ENCODE measurements at places on chromosomes 7 and 10.
A peak's percentile ranks its signal among the peaks of the same experiment; 100 is the strongest.

DNA sequence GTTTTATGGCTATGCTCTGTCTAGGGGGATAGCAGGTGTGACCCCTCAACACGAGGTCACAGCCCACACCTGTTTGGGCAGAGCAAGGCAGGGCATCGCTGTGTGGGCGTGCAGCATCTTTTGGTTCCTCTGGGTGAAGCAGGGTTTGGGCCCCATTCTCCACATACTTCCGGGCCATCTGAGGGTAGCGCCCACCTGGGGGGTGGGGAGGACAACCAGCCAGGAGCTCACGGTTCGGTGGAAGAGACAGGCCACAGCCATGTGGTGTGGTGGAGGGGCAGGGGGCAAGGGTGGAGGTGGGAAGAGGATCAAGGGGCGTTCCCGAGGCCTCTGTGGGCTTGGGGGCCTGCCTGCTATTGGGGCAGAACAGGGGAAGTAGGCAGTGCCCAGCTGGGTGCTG, 2.4 kb downstream of the SH2B2 start:
- no peak for ATAC-seq

- ATAC-seq, result no peak
These were observed 399.5 kb upstream of the ANKRD30A start for GRCh38 chr10:36725581-36726520.

- no peak for ATAC-seq
These were observed 436.3 kb upstream of the NPVF start for GRCh38 chr7:25664593-25664992.

DNA sequence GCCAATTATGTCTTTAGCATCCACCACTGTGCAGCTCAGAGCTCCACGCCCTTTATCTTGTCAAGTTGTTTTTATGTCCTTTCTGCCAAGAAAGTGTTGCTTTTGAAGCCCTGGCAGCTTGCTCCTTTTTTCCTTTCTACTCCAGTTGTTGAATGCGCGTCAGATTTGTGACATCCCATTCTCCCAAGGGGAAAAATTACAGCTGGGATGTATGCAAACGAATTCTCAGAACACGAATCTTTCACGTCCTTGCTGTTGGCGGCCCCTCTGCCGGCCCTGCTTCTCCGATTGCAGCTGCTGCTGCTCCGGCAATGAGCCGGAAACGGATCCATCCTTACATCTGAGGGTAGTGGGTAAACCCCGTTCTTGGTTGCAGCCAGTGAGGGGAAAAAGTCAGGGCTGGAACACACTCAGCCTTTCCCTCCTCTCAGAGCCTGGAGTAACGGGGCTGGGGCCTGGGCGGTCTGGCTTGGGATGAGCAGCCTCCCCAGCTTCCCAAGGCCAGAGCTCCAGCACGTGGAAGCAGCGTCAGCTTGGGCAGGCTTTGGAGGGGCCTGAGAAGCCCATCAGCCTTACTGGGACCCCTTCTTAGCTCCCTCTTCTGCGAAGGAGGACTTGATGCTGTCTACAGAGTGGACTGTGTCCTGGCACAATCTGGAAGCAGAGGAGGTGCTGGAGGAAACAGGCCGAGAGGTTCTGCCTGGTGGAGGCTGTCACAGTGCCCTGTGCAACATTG, 79.0 kb upstream of the CHST15 start:
- ATAC-seq, result no peak

- no peak for ATAC-seq
These were observed 25.5 kb upstream of the TRIM24 start for GRCh38 chr7:138434597-138435019.

- no peak for ATAC-seq
These were observed 7.2 kb downstream of the EN2 start for GRCh38 chr7:155464948-155465739.

GRCh38 chr7:139687211-139687954, 90.4 kb downstream of the HIPK2 start:
- ATAC-seq, result no peak

GRCh38 chr7:69277366-69277765, 320.9 kb upstream of the AUTS2 start:
- no peak for ATAC-seq

GRCh38 chr7:47535035-47535703, 46.7 kb downstream of the TNS3 start:
- ATAC-seq, result no peak

DNA sequence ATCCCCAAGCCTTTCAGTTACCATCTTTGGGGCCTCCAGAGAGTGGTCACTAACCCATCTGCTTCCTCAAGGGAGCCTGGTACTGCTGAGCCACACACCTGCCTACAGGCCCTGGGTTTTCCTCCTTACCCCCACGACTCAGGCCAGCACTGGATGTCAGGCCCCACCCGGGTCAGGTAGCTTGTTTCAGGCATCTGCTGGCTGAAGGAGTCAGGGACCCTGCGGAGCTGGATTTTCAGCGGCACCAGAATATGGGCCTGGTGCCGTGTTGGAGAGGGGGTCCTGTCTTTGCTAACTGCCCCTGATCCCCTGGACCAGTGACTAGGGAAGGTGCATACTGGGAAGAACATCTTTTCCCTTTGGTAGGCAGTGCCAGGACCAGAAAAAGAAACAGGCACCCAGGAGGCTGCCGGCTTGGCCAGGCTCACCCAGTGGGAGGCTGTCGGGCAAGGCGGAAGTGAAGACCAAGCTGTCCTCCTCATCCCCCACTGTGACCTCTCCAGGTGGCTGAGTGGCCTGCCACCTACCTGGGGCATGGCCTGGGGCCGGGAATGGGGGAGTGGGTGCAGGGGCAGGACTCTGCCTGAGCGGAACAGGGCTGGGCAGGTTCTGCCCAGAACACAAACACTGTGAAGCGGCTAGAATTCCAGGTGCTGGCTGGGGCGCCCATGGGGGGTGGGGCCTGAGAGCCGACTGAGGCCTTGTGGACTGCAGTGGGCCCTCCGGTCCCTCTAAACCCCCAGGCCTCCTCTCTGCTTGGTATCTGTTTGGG, 12.4 kb upstream of the SAMD8 start:
- no peak for ATAC-seq

DNA sequence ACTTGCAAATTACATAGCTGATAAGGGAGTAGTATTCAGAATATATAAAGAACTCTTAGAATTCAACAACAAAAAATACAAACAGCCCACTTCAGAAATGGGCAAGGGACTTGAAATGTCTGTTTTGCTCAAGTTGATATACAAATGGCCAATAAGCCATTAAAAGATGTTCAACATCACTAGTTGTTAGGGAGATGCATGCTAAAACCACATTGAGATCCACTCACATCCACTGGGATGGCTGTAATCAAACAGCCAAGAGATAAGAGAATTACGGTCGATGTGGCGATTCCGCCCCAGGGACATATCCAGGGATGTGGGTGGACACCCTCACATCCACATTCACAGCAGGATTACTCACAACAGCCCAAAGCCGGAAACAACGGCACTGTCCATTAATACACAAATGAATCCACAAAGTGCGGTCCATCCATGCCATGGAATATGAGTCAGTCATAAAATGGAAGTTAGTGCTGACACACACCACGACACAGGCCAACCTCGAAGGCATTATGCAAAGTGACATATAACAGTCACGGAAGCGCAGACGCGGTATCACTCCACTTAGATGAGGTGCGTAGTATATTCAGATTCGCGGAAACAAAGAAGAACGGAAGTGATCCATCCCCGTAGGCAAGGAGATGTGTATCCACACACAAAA, 227.8 kb downstream of the DNAJB6 start:
- ATAC-seq, result no peak

GRCh38 chr7:726854-727103, 280 bp downstream of the DNAAF5 start:
- peak; percentile 25 for ATAC-seq

DNA sequence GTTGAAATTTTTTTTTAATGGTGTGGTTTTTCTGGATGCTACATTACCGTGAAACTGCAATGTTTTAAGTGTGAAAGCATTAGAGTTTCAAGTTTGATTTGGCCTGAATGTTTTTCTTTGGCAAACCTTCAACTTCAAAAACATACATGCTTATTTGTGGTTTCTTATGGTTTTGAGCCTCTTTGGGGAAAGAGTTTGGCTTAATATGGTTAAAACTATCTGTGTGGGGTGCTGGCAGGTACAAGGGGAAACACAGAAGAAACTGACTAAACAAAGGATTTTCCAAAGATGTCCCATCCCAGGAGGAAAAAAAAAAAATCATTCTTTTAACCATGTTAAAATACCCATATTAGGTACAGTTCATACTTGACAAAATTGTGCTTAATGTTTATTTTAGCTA, 121.1 kb downstream of the HGF start:
- ATAC-seq, result no peak

DNA sequence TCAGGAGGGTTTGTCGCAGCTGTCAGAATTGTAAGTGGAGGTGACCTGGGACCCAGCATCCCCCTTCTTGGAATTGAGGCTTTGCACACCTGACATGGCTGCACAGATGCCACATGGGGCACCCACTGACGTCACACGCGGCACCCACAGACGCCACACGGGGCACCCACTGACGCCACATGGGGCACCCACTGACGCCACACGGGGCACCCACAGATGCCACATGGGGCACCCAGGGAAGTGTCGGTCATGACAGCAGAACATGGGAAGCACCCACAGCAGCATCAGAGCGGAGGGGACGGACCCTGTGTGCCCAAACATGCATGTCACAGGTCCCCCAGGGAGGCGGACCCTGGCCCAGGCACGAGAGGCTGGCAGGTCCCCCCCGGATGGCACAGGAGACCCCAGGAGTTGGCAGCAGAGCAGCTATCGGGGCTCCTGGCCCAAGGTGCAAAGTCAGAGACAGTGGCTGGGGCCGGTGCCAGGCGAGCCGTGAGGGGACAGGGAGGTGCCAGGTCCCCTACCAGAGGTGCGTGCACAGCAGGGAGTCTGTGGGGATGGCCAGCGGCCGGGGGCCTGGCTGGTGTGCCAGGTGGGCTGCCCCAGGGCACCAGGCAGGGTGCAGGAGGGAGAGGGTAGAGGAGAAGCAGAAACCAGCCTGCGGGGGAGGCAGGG, 21.1 kb downstream of the KNDC1 start:
- no peak for ATAC-seq

GRCh38 chr7:73988197-73988596, 39.8 kb upstream of the ELN start:
- no peak for ATAC-seq

DNA sequence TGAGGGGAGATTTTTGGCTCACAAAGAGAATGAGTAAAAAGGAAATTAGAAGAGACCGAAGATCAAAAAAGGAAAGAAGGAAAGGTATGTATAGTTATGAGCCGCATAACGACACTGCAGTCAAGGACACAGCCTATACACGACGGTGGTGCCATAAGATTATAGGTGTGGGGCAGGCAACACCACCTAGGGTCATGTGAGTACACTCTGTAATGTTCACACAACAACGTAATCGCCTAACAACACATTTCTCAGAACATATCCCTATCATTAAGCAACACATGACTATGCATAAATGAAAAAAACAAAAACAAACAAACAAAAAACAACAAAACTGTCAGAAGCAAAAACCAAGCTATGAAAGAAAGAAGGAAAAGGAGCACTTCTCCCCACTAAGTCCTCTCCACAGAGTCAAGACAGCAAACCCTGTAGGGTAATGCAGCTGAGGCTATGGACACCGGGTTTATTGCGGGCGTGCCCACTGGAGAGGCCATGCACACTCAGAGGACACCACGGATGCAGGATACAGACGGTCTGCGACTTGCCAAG, 45.1 kb downstream of the PIP4K2A start:
- ATAC-seq, result peak; percentile 82

DNA sequence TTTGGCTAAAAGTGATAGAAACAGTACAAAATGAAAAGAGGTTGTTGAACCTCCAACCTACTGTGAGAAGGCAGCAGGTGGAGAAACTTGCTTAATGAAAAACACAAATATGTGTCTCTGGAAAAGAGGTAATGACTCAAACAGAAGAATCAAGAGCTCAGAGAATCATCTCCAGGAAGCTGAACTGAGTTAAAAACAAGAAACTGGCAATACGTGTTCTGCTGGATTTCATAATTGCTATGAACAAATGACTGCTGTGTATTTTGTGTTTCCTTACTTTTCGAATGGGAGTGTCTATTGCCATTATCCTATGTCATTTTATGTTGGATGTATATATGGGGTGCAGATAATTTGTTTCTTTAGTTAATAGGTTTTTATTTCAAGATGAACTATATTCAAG, 401.1 kb downstream of the DGKB start:
- no peak for ATAC-seq

- ATAC-seq, result no peak
These were observed 191.7 kb upstream of the SLC26A5 start for GRCh38 chr7:103637726-103638125.

- ATAC-seq, result no peak
These were observed 25.8 kb downstream of the AKR1E2 start for GRCh38 chr10:4851846-4852245.

- no peak for ATAC-seq
These were observed 9.0 kb downstream of the SCART1 start for GRCh38 chr10:133462512-133463305.

DNA sequence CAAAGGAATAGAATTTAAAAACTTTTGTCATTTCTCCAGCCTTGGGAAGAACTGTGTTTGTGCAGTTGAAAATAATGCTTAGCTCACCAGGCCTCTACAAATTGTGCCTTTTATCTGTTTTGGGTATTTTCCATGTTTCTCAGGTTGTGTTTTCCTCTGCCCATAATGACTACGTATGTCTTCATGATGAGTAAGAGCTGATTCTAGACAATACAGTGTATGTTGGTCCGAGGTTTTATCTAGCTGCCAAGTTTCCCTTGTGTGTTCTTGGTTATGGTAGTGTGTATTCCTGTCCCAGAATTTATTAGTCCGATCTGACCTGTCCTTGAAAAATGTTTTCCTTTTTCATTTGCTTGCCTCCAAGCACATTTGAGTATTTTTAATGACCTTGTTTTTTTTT, 83.7 kb upstream of the GLCCI1 start:
- ATAC-seq, result peak; percentile 47

- no peak for ATAC-seq
These were observed 46.9 kb downstream of the PRPF18 start for GRCh38 chr10:13633689-13634088.

- ATAC-seq, result no peak
These were observed 169.0 kb upstream of the GPR26 start for GRCh38 chr10:123496996-123497660.

- ATAC-seq, result no peak
These were observed 31.2 kb downstream of the EBF3 start for GRCh38 chr10:129932751-129933433.

DNA sequence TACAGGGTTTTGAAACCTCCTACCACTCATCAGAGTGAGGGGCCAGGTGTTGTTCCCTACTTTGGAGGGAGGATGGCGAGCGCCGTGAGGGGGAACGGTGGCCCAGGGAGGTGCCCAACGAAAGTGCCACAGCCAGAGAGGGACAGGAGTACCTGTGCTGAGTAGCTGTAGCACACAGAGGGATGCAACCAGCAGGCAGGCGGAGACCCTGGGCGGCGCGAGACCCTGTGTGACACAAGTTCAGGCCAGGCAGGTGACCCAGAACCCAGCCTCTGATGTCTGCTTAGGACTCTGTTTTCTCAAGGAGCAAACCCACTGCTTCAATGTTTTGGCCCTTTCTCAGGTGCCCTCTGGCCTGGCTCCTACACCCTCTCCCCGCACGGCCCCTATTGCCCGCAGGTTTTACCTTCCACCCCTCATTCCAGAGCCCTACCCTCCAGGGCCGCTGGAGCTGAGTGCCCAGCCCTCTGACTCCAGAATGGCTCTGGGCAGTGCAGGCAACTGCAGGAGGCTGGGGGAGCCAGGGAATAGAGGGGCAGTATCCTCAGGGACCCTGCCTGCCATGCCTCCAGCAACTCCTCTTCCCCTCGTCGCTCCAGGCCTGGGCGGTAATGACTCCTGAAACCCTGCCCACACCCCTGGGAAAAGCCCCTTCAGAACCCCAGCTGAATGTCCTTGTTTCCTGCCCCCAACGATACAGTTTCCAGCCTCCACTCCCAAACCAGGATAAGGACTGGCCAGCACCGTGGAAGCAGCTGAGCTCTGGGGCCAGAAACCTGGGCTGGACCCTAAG, 164.1 kb upstream of the RHEB start:
- no peak for ATAC-seq
